ENCODE measurements at places on chromosomes 11 and 22.

DNA sequence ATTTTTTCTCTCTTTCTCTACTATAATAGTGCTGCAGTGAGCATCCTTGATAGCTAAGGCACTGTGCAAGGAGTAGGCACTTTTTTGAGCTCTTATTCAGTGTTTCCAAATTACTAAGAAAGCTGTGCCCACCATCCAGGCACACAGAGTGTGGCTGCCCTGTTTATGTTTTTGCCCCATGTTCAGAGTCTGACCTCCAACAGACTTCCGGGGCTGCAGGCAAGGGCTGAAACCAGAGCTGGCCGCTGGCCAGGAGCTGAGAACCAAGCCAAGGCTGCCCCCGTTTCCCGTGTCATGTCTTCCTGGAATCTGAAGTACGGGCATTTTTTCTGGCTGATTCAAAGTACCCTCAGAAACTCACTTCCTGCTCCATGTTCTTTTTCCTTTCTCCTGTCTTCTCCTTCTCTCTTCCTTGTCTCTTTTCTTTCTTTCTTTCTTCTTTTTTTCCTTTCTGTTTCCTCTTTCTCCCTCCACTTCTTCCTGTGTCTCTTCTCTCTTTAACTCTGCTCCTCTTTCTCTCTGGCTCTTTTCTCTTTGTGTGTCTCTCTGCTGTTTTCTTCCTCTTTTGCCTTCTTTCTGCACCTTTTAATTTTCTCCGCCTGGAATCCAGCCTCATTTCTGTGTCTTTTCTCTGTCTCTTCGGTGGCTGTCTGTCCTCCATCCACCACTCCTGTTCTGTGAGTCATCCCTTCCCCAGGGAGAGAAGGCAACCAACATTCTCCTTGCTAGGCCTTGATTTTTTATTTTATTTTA is 17.0 kb upstream of the KCTD14 start:
- peak; percentile 91 for DNase-seq

DNA sequence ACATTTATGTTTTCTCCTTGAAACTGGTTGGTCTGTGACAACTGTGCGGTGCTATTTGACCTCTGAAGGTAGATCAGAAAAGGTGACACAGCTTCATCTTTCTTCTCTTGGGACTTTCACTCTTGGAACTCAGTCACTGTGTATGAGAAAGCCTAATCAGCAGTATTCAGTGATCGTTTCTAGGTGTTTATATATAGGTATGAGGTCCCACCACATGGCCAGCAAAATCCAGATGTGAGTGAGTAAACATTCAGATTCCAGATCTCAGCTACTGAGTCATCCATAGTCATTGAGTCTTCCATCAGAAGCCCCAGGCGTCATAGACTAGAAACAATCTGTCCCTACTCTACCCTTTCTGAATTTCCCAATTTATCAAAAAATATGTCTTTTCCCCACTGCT is 117.3 kb upstream of the CTSC start:
- DNase-seq = peak; percentile 23

GRCh38 chr11:124301548-124301947 is 12.2 kb downstream of the OR8D1 start:
- DNase-seq = peak; percentile 67

GRCh38 chr11:110147962-110148709 is 54.9 kb downstream of the ZC3H12C start:
- DNase-seq = peak; percentile 84

DNA sequence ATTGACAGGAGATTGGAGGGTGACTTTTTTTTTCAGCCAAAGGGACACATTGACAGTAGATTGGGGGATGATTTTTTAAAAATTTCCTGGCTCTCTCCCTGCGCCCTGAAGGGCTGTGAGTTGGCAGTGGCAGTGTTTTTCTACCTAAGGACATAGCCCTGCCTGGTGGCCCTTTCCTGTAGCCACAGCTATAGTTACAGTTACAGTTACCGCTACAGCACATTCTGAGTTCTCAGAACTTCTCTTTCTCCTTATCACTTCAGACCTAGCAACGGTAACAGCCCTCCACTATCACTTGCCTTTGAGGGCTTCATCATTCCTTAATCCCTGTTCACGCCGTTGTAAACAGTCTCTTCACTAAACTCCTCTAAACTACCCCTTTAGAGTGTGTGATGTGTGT is 684 bp downstream of the MRGPRX2 start:
- no peak for DNase-seq

DNA sequence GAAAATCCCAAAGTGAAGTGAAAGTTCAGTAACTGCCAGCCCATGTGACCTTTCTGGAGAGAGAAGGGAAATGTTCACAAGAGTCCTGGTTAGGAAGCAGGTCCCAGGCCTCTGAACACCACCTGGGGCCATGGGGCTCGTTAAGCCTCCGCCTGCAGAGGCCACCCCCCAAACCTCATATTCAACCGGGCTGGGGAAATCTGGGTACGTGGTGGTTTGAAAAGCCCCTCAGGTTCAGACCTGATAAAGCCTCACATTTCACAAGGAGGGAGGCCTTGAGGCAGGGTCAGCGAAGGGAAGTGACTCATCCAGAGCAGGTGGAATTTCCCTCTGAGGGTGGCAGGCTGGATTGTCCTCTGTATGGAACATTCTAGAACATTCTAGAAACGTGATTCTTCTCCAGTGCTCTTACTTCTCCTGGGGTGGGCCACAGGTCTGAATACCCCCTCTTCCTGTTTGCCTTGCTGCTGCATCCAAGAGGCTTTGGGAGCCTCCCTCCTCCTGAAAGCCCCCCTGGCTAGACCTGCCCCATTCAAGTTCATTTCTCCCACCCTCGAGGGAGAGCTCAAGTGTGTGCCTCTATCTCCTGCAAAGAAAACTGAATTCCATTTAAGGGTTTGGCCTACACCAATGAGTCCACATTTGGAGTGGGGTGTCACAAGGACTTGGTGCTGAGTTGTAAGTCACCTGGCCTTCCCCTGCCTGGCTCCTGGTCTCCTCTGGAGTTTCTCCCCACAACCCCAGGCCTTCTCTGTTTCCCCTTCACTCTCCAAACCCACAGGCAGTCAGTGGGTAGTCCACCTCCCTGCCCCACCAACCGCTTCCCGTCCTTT is 6.3 kb downstream of the FXYD2 start:
- no peak for DNase-seq

GRCh38 chr11:66905631-66906030 is 48.8 kb downstream of the LRFN4 start:
- no peak for DNase-seq

DNA sequence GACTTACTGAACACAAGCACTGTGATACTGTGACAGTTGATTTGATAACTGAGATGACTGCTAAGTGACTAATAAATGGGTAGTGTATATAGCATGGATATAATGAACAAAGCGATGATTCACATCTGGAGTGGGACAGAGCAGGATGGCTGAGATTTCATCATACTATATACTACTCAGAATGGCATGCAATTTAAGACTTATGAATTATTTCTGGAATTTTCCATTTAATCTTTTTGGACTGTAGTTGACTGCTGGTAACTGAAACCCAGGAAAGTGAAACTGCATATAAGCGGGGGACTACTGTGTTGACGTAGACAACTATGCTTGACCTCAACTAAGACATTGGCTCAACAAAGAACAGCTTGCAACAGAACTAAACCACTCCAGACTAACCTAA is 20.0 kb upstream of the NUCB2 start:
- peak; percentile 94 for DNase-seq

DNA sequence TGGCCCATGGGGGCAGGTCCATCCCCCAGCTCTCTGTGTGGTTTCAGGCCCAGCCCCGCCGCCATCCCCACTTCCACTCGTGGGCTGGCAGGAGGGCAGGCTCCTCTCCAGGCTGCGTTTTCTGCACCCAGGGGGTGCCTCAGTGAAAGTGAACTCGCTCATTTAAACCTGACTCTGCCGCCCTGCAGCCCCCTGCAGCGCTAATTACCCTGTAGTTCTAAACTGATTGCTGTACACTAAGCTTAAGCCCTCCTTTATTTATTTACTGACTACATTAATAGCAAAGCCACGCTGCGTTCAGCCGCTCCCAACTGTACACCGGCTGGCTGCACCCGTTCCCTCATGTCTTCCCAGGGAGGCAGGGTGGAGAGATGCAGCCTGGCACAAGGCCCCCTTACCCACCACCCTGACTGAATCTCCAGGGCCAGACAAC is 36.6 kb upstream of the NNMT start:
- DNase-seq = no peak

GRCh38 chr11:31445621-31446020 is 63.8 kb downstream of the IMMP1L start:
- no peak for DNase-seq

- DNase-seq = no peak
Observed at GRCh38 chr11:119486691-119487259, 63.8 kb upstream of the THY1 start.

Data from fibroblast of skin of right quadriceps (primary cell).